ENCODE measurements at places on chromosomes 6 and 20.
A peak's percentile ranks its signal among the peaks of the same experiment; 100 is the strongest.

DNA sequence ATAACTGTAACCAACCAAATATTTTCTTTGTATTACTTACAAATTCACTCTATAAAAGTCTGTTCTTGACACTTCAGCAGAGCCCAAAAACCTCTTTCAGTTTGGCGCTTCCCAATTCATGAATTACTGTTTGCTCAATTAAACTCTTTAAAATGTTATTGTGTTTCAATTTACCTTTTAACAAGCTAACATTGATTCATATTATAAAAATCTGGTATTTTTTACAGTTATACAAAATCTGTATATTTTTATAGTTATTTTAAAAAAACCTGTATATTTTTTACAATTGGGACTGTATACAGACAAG lies 75.3 kb upstream of the E2F3 start:
- no peak for DNase-seq

DNA sequence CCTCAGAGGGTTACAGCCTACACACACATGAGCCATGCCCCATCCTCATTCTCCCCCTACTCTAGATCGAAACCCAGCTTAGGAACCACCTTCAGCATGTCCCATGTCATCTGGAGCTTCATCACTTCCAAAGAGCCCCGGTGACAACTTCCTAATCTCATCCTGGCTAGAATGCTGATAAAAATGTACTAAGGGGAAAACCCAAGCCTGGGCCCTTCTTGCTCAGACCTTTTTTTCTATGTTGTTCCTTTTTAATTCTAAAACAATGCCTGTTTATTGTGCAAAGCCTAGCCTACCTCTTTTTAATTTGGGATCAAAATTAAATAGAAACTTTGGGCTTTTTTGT lies 44.1 kb upstream of the NT5E start:
- DNase-seq: no peak

- DNase-seq: peak; percentile 47
These were observed 11.8 kb downstream of the SMOC2 start for GRCh38 chr6:168452685-168453377.

- no peak for DNase-seq
These were observed 27.1 kb downstream of the MRPL14 start for GRCh38 chr6:44100088-44100550.

DNA sequence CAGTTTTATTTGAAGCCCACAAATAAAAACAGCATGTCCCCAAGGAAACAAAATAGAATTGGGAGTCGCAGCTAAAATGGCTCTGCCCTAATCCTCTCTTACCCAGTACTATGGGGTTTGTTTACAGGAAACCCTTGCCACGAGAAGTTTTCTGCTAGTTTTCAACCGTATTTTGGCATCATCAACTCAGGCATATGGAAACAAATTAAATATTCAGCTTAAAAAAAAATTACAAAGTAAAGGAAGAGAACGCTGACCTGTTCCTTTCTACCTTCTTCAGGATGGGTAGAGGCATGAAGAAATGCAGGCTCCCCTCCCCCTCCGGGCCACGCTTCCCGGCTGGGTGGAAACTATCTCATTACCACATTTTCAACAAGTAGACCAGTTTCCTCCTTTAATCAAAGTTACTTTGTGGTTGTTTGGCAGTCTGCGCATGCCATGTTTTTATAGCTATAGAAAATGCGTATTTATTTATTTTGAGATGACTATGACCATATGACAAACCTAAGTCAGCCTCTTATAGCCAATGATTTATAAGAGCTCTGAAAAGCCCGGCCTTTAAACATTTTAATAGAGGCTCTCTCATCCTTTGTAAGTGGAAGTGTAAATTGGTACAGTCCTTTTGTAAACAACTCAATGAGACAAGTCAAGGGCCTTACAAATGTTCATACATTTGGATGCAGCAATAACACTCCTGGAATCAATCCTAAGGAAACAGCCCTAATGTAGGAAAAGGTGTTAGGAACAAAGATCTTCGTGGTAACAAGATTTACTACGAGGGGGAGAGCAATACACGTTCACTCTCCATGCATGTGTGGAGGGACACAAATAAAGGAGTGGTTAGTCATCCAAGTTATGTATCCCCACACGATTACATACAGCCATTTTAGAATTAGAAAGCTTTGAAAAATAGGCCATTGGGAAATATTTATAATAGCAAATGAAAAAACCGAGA lies 16.1 kb upstream of the ZNF217 start:
- DNase-seq: peak; percentile 52

DNA sequence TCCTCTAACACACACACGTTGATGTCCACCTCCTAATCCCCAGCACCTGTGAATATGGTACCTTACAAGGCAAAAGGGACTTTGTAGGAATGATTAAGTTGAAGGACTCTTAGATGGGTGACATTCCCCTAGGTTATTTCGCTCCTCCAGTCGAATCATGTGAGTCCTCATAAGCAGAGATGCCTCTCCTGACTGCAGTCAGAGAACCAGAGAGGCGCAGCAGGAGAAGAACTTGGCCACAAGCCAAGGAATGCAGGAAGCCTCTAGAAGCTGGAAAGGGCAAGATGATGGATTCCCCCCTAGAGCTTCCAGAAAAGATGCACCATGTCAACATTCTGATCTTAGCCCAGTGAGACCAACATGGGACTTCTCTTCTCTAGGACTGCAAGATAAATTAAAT lies 133.1 kb upstream of the PTPRT start:
- no peak for DNase-seq

DNA sequence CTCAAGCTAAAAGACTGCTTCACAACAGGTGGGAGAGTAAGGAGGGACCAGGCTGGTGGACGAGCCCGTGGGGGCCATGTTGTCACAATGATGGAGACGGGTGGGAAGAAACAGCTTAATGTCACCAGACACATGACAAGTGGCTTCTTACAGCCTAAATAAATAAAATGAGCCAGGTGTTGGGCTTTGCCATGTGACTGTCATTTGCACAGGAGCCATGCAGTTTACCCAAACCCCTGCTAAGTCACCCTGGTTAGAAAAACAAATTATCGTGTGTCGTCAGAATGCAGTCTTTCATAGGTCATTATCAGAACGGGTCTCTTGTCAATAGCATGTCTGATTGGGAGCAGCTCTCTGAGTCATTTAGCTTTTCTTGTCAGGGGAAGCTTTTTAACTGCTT lies 18.5 kb downstream of the BTBD3 start:
- no peak for DNase-seq

GRCh38 chr20:45459606-45460005 lies 9.9 kb upstream of the WFDC2 start:
- DNase-seq: no peak

GRCh38 chr20:22770241-22770800 lies 185.9 kb upstream of the FOXA2 start:
- no peak for DNase-seq

DNA sequence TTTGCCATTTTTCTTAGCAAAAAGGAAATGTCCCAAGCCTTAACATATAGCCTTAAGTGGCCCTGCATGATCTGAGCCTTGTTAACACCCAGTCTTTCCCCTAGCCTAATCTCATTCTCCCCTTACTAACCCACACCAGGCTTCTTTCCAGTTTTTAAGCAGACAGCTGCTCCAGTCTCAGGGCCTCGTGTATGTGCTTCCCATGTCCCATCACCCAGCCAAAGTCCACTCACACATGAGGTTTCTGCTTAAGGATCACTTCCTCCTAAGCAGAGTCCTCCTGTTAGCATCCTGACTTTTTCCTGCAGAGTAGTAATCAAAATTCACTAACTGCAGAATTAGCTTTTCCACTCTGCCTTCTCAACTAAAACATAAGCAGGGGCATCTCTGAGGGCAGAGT lies 96.1 kb downstream of the SMLR1 start:
- DNase-seq: no peak

DNA sequence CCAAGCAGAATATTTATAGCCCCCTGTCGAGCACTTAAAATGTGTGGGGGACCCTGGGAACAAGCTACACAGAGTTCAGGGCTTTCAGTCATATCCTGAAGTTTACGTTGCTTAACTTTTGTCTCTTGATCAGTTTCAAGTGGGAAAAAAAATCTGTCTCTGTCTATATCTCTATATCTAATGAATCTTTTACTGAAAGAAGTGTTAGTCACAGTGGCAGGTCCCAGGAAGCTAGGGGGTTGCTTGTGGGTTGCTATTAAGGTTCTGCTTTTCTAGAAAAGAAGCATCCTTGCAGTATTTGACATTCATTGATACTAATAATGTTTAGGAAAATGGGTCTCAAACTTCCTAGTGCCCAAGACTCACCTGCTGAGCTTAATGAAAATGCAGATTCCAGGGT lies 76.7 kb upstream of the CLDN20 start:
- no peak for DNase-seq

GRCh38 chr20:58138395-58138794 lies 90.1 kb downstream of the ANKRD60 start:
- no peak for DNase-seq

DNA sequence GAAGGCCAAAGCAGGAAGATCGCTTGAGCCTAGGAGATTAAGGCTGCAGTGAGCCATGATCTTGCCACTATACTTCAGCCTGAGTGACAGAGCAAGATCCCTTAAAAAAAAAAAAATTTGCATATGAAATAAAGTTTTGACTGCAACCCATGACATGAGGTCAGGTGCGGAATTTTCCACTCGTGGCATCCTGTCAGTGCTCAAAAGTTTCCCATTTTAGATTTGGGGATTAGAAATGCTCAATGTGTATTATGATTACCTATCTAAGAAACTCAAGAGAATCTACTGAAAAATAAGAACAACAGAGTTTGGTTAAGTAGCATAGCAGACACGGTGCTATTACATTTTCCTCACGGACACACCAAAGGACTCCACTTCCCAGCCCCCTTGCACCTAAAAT lies 11.7 kb downstream of the SLC23A2 start:
- no peak for DNase-seq

DNA sequence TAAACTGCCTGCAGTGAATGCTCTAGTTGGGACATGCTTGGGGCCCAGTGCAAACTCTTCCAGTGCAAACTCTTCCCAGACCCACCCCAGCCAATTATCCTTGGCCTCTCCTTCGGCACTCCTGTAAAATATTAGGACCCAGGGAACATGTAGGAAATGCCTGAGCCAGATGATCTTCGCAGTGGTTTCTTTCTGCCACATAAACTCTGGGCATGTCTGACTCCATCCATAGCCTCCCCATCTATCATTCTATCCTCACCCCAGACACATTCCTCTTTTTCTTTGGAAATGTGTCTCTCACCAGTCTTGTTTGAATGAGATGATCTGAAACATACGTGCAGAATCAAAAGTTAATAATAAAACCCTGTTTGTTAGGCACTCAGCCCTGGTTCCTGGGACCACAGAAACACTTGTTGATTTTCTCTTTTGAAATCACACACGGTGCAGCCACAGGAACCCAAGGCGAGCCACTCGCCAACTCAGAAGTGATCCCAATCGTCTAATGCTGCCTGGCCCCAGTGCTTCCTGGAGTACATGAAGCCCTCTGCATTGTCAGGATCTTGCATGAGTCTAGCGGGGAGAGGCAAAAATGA lies 108.9 kb upstream of the CST7 start:
- no peak for DNase-seq

DNA sequence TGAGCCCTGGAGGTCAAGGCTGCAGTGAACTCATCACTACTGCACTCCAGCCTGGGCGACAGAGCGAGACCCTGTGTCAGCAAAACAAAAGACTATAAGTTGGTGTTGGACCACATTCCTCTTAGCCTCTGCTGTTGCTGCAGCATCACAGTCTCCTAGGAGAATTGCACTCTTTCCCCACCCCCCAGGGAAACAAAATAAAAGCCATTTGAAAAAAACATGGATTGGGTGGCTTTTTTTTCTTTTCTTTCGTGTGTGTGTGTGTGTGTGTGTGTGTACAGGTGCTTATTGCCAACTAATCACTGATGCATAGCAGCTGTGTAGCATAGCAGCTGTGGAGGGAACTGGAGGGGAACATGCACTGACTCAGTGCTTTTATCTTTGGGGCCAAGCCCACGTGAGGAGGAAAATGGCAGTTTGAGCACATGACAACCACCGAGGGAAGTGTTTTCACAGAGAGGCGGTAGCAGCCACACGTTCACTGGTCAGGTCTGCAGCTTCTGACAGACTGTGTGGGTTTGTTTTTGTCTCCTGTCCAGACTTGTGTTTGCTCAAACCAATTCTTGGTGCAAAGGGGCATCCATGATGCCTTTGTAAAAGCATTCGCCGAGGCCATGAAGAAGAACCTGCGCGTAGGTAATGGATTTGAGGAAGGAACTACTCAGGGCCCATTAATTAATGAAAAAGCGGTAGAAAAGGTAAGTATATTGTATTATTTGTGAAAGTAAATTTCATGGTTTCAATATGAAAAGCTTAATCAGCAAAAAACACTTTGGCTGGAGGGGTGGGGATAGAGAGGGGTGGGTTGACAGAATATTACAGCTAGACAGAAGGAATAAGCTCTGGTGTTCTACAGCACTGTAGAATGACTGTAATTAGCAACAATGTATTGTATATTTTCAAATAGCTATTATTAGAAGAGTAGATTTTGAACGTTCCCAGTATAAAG lies 27.7 kb downstream of the ALDH5A1 start:
- no peak for DNase-seq

- DNase-seq: no peak
These were observed 44.1 kb upstream of the ID1 start for GRCh38 chr20:31560746-31561598.

DNA sequence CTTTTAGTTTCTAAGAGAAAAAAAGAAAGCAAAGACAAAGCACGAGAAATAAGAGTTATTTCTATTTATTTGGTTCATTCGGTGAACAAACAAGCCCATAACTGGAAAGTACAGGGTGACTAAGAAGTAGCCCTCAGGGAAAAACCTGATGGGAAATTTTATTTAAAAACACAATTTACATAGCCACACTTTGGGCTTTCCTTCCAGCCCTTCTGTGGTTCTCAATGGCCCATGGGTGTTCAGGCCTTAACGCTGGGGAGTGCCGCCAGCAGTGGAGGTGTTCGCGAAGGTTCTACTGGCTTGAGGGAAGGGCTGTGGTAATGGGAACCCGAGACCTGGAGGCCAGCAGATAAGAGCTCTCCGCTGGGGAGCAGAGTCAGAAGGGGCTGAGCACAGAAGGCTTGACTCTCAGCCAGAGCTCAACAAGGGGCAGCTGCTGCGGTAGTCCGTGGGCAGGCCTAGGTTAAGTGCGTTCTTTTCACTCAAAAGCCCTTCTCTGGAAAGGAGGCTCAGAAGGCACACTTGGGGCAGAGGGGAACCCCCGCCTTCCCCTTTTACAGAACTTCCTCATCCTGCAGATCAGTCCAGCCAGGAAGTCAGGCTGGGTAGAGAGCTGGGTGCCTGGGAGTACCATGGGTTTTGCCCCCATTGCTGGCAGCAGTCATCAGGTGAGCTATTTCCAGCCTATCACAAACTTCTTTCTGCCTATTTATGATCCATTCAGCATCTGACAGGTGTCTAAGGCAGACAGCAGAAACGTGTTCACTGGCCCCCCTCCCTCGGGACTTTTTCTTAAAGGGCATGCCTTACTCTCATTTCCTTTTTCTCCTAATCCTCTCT lies 8.8 kb upstream of the CD83 start:
- no peak for DNase-seq

All from left cardiac atrium (tissue), 4 donors.